Calu3 (cell line): ENCODE measurements at places on chromosomes 12 and 14. TPM values are rescaled to one million over a fixed set of nuclear protein-coding genes. Genes with fewer than 3 reads are reported as not detected.

- no peak for DNase-seq
Measured at GRCh38 chr12:40892528-40892927, 200.3 kb downstream of the CNTN1 start.

GRCh38 chr12:127515941-127516340 is 751.0 kb upstream of the TMEM132C start:
- DNase-seq = no peak

DNA sequence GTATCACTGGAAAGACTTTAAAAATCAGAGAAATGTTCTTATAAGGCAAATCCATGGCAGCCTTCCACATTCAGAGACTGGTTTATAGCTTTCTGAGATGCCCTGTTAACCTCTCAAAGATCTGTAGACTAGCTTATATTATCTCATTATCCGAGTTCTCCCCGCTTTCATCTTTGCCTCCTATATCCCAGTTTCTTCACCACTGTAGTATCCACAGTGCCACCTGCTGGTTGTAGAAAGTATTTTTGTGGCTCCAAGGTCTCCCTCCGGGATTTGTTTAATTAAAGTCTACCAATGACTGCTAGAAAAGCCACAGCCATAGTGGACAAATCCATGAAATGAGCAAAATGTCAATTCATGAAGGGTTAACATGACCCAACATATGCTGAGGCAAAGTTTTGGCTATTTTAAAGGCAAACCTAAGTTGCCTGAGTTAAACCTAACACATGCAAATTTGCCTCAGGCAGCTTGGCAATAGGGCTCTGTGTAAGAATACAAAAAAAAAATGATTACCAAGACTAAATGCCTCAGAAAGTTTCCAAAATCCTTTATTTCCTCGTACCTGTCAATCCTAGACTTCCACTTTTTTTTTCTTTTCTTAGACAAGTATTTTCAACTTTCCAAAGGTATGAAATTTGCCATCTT is 218.8 kb upstream of the BMP4 start:
- peak; percentile 80 for DNase-seq

- no peak for DNase-seq
Measured at GRCh38 chr14:91354979-91355685, 62.5 kb downstream of the CCDC88C start.

DNA sequence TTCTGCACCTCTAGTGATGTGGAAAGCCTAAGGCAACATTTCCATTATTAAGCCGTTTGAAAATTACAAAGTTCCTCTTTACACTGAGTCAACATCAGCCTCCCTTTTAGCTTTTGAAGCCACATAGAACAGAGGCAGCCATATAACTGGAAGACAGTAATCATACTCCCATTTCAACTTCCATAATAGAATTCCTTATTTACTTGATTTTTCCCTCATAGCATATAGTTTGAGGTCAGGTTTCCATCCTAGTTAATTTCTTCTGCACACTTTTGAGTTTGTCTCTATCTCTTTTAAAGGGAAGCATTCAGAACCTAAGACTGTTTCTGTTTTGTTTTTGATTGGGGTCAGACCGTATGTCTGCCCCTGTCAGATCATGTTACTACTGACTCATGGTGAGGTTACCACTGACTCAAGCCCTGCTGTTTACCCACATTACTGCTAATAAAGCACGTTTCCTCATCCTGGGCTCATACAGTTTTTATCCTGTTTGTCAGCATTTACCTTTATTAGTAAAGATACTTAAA is 161.0 kb downstream of the SLC38A4 start:
- DNase-seq = peak; percentile 34

GRCh38 chr12:70122804-70123203 is 120.4 kb upstream of the CNOT2 start:
- DNase-seq = no peak

- no peak for DNase-seq
Measured at GRCh38 chr14:53356361-53357150, 203.4 kb upstream of the DDHD1 start.

GRCh38 chr12:53171725-53172329 is 8.7 kb upstream of the ZNF740 start:
- no peak for DNase-seq

DNA sequence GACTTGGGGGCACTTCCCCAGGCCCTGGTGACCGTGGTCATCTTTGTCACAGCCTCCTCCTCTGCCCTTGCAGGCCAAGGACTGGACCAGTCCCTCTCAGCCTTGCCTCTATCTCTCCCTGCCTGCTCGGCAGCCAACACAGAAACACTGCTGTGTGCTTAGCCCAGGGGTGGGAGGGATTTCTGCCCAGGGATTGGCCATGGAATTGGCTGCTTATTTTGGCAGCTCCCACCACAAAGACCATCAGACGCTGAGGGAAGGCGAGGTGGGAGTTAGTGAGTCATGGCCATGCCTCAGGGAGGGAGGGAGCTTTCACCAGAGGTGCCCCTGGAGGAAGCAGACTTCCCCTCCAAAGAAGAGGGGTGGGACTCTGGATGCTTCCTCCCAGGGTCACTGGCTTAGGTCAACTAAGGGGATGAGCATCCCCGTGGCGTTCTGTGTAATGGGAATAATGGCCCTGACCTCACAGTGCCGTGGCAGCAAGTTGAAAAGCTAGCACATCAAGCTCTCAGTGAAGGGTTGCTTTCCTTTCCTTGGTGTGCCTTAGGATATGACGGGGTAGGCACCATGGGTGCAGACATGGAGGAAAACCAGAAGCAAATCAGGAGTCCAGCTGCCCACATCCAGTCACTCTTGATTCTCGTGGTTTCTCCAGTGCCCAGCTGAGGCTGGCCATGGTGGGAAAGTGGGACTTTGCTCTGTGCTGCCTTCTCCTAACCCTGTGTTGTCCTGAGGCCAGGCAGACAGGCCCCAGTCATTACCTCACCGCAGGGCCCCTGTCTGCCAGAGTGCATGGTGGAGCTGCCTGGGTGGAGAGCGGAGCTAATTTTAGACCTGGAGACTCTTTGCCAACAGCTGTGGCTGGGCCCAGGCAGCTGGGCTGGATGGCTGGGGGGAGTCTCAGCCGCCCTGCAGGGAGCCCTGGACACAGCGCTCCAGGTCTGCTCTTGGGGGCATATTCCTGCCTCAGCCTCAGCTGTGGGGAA is 21.4 kb downstream of the B4GALNT3 start:
- DNase-seq = no peak

DNA sequence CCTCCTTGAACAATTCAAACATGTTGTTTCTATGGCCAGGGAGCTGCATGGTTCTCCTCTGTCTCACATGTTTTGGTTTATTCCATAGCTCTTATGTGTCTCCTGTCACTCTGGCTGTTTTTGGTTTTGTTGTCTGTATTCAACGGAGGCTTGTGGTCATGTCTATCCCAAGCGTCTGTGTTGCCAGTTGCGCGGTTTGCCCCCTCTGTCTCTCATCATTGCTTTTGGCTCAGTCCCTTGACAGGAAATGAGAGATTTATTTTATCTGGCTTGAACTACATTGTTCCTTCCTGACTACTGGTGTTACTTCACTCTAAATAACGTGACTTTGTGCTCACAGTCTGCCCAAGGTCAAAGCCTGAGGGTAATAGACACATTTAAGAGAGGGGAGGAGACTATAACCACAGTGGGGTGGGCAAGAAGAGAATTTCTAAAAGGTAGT is 96.4 kb upstream of the SOX5 start:
- DNase-seq = no peak

DNA sequence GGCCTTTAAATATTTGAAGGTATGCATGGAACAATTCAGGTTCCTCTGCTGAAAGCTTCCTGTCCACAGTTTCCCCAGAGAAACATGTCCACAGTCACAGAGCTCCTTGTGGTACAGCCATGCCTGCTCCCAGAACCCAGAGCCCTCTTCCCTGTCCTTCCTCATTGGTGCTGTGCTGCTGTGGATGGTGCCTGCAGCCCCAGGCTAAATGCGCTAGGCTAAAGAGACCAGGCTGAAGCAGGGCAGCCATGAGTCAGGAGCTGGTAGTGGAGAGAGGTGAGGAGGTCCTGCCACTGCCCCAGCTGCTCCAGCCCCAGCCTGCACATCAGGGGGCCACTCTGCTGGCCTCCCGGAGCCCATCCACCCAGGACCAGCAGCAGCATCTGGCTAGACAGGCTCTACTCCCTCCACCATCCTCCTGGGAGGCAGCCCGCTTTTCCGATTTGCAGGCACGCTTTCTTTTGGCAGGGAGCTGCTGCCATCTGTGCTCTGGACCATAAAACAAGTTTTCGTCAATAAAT is 65.4 kb upstream of the DDX11 start:
- DNase-seq = no peak

GRCh38 chr14:30283822-30284446 is 275.0 kb upstream of the G2E3 start:
- peak; percentile 68 for DNase-seq

- no peak for DNase-seq
Measured at GRCh38 chr12:46839964-46840363, 14.2 kb upstream of the SLC38A4 start.

DNA sequence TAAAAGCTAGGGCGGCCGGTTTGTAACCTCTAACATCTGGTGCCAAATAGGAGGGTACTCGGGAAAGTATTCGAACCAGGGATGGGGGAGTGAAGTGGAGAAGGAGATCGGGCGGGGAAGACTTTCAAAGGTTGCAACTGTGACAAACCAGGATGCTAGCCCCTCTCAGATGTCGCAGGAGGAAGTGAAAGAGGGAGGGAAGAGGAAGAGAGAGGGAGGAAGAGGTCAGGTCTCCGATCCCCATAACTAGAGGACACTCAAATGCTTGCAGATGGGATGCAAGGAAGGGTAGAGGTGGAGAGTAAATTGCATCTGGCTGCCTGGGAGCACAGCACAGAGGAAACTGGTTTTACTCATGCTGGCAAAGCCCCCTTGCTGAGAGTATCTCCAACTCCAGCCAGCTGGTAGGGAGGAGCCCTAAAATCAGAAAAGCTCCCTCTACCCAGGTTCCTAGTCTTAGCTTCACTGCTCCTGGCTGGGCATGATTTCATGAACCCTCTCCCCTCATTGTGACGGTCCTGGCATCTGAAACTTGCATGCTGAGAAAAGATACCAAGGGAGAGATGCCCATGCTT is 696.7 kb upstream of the TBX3 start:
- DNase-seq = no peak

GRCh38 chr12:4771960-4772566 is 51.9 kb downstream of the GALNT8 start:
- no peak for DNase-seq

DNA sequence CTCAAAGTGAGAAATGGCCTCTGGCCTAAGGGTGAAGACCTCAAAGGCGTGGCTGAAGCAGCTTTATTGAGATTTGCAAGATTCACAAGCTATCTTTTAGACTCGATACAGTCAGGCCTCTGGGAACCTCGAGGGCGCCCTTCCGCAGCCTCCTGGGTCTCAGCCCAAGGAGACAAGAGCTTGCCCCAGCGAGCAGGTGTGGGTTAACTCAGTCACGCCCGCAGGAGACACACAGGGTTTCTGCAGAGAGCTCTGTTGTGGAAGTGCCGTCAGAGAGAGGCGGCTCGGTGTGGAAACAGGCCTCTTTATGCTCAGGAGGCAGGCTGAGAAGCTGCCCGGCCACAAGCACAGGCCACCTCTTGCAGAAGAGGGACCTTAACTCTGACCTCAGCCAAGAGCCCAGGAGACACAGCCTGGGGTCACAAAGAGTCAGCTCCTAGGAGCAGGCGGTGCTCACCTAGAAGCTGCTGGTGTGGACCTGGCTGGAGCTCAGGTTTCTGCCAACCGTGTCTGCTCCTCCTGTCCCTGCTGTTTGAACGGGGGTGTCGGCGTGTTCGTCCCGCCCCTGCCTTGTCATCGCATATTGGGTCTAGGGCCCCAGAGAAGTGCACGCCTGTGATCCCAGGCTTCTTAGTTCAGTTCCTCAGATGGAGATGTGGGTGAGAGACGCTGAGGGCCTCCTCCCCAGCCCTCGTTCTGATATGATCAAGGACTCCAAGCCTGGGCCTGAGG is 42.1 kb upstream of the FBRSL1 start:
- no peak for DNase-seq

GRCh38 chr12:120361506-120362208 is 7.3 kb downstream of the MSI1 start:
- no peak for DNase-seq

DNA sequence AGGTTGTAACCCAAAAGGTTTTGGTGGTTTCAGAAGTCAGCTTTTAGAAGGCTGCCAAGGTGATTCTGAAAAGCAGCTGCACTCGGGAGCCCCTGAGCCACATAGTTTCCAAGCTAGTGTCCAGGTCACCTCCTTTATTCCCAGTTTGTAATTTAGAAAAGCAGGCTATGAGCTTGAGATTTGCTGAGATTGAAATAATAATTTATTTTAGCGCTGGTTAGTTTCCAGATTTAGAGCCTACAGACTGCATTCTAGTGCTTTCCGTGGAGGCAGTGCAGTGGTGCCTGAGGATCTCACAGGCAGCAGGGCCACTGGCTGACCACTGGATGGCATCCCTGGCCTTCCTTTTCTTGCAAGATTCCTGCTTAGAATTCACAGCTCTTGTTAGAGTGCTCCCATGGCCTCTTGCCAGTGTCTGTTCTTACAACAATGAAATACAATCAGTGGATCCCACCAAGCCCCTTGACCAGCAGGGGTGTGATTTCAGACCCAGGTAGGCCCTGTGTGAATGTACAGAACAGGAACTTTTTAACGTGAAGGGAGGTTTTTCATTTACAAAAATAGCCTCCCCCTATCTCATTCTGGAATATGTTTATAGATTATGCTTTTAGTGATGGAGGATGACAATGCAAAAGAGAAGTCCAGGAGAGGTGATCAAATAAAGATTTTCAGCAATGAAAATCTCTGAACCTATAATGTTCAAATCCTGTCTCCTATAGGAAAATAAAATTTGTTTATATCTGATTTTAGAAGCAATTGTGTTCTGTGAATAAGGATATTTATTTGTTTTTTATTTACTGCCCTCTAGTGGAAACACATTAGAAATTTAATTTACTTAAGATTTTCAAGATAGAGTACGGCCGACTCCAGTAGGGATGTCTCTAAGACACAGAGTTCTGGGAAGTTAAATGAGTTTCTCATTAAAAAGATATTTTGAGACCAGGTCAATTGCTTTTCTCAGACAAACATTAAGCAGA is 362.1 kb upstream of the STXBP6 start:
- peak; percentile 2 for DNase-seq

GRCh38 chr12:51590347-51591015 is 552 bp upstream of the SCN8A start:
- peak; percentile 84 for DNase-seq

GRCh38 chr14:104422837-104423681 is 156.5 kb upstream of the C14orf180 start:
- DNase-seq = no peak

- no peak for DNase-seq
Measured at GRCh38 chr14:73239393-73240241, 2.3 kb downstream of the PAPLN start.

Gene PRB2
- total RNA-seq = not detected in 2 replicates

Gene CCT2
- total RNA-seq = 379 and 410 TPM in 2 replicates

Gene ADSS1
- 8.6 and 10.0 TPM in 2 replicates for total RNA-seq

Gene TMEM63C
- 1.1 and 2.1 TPM in 2 replicates for total RNA-seq

Gene PRKD1
- total RNA-seq = 9.1 and 9.7 TPM in 2 replicates

Gene FOXN4
- total RNA-seq = not detected in 2 replicates

Gene OR4K1
- not detected in 2 replicates for total RNA-seq

Gene RFX4
- 0.27 TPM in 1 of 2 replicates, not detected in the other for total RNA-seq

Gene GSC
- not detected in 2 replicates for total RNA-seq
